ENCODE measurements at places on chromosomes 7 and 10.

GRCh38 chr10:54940418-54940817 is 139.4 kb upstream of the PCDH15 start:
- H3K4me3 ChIP-seq: no peak overlapping the region
- no peak for DNase-seq
- H3K4me1 ChIP-seq: no peaks in the 10 kb centered on the region
- H3K27me3 ChIP-seq: no peaks in the 10 kb centered on the region
- no peaks in the 10 kb centered on the region for H3K36me3 ChIP-seq

GRCh38 chr10:42491001-42491592 is 147.3 kb downstream of the ZNF33B start:
- H3K27me3 ChIP-seq: no peaks in the 10 kb centered on the region
- H3K36me3 ChIP-seq: no peaks in the 10 kb centered on the region
- H3K4me1 ChIP-seq: no peaks in the 10 kb centered on the region
- no peak overlapping the region for H3K27ac ChIP-seq
- peak; percentile 9 for DNase-seq

DNA sequence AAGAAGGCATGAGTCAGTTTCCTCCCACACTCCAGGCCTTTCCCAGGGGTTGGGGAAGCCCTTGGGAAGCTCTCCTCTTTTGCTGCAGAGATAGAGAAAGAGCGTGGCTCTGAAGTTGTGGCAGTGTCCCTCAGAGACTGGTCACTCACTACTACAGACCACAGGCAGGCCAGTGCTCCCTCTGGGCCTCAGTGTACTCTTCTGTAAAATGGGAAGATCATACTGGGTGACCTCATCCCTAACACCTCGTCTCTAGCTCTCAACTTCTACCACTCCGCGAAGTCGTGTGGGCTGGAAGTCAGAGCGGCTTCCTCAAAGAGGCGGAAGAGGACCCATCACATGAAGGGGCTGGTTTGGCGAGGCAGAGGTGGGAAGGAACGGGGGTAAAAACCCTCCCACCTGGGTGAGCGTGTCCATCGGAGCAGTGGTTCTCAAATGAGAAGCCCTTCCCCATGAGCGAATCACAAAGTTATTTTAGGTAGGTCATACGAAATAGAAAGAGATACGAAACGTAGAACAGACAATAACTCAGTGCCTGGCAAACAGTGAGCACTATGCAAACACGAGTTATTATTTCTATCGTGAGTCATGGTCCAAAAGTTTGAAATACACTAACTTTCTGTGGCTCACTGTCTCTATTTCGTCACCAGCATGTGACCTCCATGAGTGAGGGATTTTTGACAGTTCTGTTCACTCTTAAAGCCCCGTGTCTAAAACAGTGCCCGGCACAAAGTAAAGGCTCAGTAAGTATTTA is 32.7 kb downstream of the PRKAG2 start:
- H3K27me3 ChIP-seq: no peaks in the 10 kb centered on the region
- DNase-seq: peak; percentile 80
- H3K4me3 ChIP-seq: no peak overlapping the region
- H3K4me1 ChIP-seq: no peaks in the 10 kb centered on the region

DNA sequence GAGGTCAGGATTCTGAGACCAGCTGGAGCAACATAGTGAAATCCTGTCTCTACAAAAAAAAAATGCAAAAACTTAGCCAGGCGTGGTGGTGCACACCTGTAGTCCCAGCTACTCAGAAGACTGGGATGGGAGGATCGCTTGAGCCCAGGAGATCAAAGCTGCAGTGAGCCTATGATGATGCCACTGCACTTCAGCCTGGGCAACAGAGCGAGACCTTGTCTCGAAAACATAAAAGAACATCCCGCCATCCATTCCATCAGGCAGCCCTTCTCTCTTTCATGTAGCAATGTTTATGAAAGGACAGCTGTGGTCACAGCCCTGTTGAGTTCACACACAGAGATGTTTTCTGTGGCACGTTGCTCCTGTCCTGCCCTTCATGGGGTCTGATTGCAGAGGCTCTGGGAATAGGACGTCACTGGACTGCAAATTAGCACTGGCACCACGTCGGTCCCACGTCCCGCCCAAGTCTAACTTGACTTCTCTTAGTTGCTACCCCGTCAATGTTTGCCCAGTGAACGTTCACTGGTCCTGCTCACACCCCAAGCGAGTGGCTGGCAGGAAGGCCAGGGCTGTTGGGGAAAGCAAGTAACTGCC is 64.5 kb upstream of the MYL10 start:
- DNase-seq: no peak
- no peak overlapping the region for H3K4me3 ChIP-seq
- no peak overlapping the region for H3K27ac ChIP-seq
- H3K36me3 ChIP-seq: no peaks in the 10 kb centered on the region
- H3K4me1 ChIP-seq: peaks cover under 1% of the 10 kb centered on the region

DNA sequence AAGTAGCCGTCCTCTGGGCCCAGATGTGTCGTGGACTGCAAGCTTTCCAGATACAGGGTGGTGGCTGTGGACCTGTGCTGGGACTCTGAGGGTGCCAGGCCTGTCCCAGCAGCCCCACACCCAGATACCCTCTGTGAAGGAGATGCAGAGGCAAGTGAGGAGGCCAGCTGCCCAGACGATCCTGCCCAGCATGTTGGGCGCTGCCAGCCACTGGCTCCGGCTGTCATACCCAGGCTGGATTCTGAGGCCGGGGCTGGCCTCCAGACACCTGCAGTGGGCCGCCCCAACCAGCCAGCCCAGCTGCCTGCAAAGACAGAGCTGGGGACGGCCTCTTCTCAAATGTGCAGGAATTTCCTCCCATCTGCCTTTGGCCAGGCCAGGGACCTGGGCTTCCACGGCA is 39.1 kb upstream of the EBF3 start:
- no peaks in the 10 kb centered on the region for H3K4me1 ChIP-seq
- no peak overlapping the region for H3K4me3 ChIP-seq
- no peak overlapping the region for H3K27ac ChIP-seq
- no peaks in the 10 kb centered on the region for H3K36me3 ChIP-seq

- H3K27me3 ChIP-seq: no peaks in the 10 kb centered on the region
- no peak overlapping the region for H3K27ac ChIP-seq
- no peaks in the 10 kb centered on the region for H3K36me3 ChIP-seq
- H3K4me3 ChIP-seq: no peak overlapping the region
- no peak for DNase-seq
These were observed 374.8 kb downstream of the SEMA3D start for GRCh38 chr7:84812021-84812420.

DNA sequence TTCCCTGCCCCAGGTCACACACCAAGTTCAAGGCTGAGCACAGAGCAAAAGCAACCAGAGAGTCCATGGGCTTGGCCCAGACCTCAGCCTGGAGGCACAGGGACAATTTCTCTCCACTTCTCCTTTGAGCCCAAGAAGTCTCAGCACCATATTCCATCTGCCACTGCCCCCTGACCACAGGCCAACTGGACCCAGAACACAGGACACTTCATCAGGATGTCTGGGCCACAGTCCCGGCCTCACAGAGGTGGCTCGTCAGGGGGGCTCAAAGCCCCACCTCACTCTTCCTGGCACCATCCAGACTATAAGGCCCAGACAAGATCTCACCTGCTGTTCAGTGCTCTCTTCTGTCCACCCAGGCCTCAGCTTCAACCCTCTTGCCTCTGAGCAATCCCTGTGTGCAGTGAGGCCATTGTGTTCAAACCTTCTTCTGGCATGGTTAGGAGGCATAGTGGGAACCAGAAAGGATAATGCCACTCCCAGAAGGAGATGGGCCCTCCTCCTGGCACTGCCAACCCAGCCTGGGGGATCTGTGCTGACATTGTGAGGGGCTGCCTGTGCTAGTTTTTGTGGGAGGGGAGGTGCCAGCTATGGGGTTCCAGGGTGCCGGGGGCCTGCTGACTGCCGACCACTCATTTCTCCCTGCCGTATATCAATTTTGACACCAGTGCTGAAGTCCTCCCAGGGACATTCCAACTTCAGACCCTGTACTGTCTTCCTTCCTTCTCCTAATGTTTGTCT is 49.7 kb upstream of the ANTXRL start:
- H3K36me3 ChIP-seq: no peaks in the 10 kb centered on the region
- no peaks in the 10 kb centered on the region for H3K27me3 ChIP-seq
- H3K4me1 ChIP-seq: no peaks in the 10 kb centered on the region
- no peak for DNase-seq
- no peak overlapping the region for H3K4me3 ChIP-seq

- no peaks in the 10 kb centered on the region for H3K27me3 ChIP-seq
- peaks cover 8% of the 10 kb centered on the region for H3K4me1 ChIP-seq
- no peak overlapping the region for H3K4me3 ChIP-seq
- H3K27ac ChIP-seq: no peak overlapping the region
These were observed 644.1 kb downstream of the TNS3 start for GRCh38 chr7:46937826-46938225.

GRCh38 chr7:111026343-111026742 is 64.6 kb upstream of the LRRN3 start:
- no peak overlapping the region for H3K4me3 ChIP-seq
- H3K27ac ChIP-seq: no peak overlapping the region
- H3K36me3 ChIP-seq: no peaks in the 10 kb centered on the region
- peaks cover 4% of the 10 kb centered on the region for H3K4me1 ChIP-seq
- H3K27me3 ChIP-seq: no peaks in the 10 kb centered on the region

DNA sequence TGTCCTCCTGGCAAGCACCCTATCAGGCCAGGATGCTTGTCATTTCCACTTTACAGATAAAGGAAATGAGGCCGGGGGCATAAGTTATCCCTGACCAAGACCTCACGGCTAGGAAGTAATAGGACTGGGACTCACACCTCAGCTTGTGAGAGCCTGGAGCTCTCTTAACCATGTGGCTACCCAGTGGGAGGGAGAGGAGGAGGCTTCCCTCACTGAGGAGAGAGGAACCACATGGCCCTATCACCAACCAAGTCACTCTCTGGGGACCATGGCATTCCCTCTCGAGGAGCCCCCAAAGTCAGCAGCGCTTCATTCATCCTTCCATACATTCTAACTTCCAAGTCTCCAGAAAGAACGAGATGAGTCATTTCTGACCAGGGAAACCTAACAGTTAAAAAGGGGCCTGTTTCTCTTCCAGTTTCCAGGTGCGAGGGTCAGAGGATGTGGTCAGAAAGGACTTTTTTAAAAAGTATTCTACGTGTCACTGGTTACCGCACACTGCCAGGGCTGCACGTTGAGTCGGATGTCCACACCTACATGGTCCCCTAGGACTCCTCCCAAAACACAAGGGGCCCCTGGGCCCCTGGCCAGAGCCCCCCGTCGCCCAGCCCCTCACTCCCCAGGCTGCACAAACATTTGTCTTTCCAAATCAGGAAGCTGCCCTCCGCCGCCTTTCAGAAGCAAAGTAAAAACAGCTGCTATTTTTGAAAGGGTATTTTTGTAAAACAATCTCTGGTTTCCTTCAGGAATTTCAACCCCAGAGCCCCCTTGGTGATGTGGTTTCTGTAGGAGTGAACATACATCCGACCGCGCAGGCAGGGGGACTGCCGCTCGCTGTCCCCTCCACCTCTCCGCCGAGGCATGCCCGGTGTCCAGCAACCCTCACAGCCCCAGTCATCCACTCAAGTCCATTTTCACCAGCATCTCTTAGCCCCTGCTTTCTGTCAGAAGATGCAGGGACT is 128.2 kb upstream of the CHST15 start:
- no peaks in the 10 kb centered on the region for H3K4me1 ChIP-seq
- no peak overlapping the region for H3K4me3 ChIP-seq
- no peaks in the 10 kb centered on the region for H3K36me3 ChIP-seq
- DNase-seq: peak; percentile 72

DNA sequence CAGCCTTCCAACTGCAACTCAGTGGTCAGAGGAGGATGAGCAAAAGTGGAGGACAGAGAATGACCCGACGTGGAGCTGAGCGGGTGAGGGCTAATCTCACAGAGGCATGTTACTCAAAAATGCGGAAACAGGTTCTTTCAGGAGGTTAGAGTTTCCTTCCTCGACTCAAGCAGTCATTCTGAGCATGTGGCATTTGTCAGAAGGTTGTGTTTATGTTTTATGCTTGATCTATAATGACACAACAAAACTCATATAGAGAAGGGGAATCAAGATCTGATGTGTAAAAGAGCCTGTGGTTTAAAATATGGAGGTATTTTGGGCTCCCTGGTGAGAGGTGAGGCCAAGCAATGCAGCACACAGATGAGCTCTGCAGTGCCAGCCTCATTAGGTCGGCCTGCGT is 311.4 kb downstream of the ADARB2 start:
- DNase-seq: no peak
- no peak overlapping the region for H3K27ac ChIP-seq
- no peaks in the 10 kb centered on the region for H3K27me3 ChIP-seq
- no peaks in the 10 kb centered on the region for H3K36me3 ChIP-seq
- no peaks in the 10 kb centered on the region for H3K4me1 ChIP-seq
- no peak overlapping the region for H3K4me3 ChIP-seq

DNA sequence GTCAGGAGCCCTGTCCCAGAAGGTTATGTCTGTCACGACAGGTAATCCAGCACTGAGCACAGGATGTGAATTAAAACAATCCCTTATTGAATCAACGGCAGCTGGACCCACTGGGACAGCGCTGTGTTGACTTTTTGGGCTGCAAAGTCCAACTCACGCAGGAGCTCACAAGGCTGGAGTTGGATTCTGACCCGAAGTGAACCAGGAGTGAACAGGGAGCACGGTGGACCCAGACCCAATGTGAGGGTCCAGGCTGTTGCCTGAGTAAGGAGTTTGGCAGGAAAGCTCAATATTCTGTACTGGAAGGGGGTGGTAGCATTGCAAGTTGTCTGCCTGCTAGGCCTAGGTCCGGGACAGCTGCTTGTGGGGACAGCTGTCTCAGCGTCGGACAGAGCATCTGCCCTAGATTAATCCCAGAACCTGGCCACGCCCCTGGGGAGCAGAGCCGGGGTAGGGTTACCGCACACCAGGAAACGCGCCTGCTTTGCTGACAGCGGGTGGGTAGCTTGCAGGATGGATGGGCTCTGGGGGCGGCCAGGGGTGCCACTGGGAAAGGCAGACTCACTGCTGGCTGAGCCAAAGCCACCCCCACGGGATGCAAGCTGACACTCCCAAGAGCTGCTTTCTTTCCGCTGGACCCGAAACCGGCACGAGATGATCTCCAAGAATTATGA is 24.0 kb downstream of the COL26A1 start:
- peak; percentile 21 for DNase-seq
- H3K27me3 ChIP-seq: peaks cover 2% of the 10 kb centered on the region
- peak overlapping the region; percentile 21 for H3K4me3 ChIP-seq

GRCh38 chr10:86393362-86393761 is 26.8 kb upstream of the GRID1 start:
- no peaks in the 10 kb centered on the region for H3K36me3 ChIP-seq
- no peaks in the 10 kb centered on the region for H3K4me1 ChIP-seq
- no peak overlapping the region for H3K27ac ChIP-seq
- DNase-seq: no peak
- H3K27me3 ChIP-seq: peaks cover 4% of the 10 kb centered on the region

DNA sequence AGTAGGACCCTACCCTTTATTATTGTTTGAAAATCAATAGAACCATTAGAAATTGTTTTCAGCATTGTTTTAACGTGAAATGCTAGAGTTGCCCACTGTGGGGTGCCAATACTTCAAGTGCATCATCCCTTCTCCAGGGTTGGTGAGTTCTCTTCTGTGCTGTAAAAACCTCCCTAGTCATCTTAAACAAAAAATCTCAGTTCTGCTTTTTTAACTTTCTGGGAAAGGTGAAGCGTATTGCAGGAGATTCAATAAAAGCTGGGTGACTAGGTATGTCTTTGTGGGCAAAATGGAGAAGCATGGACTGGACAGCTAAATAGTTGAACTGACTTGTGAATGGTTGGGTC is 699.1 kb downstream of the SUGCT start:
- H3K27ac ChIP-seq: no peak overlapping the region
- H3K36me3 ChIP-seq: no peaks in the 10 kb centered on the region
- DNase-seq: peak; percentile 66
- H3K4me1 ChIP-seq: peaks cover 2% of the 10 kb centered on the region
- H3K4me3 ChIP-seq: no peak overlapping the region

All from fibroblast of lung (primary cell).